ENCODE measurements at places on chromosomes 7 and 10.

GRCh38 chr7:92753614-92754013, 82.8 kb downstream of the CDK6 start:
- DNase-seq: no peak

DNA sequence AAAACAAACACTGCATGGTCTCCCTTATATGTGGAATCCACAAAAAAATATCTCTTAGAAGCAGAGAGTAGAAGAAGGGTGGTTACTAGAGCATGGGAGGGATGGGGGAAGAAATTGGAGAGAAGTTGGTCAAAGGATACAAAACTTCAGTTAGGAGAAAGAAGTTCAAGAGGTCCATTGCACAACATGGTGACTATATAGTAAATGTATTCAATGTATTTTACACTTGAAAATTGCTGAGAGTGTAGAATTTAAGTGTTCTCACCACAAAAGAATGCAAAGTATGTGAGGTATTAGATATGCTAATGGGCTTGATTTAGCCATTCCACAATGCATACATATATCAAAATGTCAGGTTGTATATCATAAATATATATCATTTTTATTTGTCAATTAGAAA, 232.0 kb upstream of the CELF2 start:
- DNase-seq: no peak

DNA sequence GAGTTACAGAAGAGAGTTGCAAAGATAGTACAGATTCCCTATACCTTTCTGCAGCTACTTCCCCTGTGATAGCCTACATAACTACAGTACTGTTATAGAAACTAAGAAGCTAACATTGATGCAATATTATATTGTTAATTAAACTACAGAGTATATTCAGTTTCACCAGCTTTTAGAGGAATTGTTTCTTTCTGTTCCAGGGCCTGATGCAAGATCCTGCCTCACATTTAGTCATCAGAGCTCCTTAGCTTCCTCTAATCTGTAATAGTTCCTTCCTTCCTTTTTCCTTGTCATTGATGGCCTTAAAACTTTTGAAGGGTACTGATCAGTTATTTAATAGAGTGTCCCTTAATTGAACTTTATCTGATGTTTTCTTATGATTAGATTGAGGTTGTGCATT, 56.8 kb downstream of the SDHAF3 start:
- no peak for DNase-seq

DNA sequence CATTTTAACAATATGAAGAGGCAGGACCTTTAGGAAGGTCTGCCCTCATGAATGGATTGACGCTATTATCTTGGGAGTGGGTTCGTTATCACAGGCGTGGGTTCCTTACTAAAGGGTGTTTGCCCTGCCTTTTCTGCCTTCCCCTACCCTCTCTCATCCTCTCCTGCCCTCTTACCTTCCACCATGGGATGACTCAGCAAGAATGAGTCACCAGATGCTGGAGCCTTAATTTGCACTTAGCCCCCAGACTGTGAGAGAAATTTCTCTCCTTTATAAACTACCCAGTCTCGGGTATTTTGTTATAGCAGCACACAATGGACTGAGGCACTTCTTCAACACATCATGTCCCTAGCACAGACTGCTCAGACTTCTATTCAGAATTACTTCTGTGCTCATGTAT, 31.4 kb upstream of the ZNF32 start:
- no peak for DNase-seq

DNA sequence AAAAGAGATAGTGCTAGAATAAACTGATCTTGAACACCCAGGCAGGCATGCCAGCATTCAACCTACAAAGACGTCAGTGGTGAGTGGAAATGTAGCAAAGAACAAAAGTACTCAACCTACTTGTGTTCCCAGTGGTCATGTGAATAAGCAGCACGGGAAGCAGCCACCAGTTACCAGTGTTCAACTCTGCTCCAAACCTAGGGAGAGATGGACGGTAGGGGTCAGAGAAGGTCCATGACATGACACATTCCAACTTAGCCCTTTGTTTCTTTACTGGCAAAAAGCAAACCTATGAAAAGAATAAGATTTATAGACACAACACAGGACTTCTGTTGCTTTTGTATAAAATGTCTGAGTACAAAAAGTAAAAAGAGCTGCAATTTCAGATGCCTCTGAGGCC, 511.4 kb downstream of the XPNPEP1 start:
- DNase-seq: no peak

GRCh38 chr10:53025172-53025711, 252.7 kb upstream of the MBL2 start:
- no peak for DNase-seq

- no peak for DNase-seq
Measured at GRCh38 chr7:77626586-77627308, 69.5 kb upstream of the RSBN1L start.

GRCh38 chr7:80807166-80807900, 111.5 kb downstream of the SEMA3C start:
- DNase-seq: no peak

DNA sequence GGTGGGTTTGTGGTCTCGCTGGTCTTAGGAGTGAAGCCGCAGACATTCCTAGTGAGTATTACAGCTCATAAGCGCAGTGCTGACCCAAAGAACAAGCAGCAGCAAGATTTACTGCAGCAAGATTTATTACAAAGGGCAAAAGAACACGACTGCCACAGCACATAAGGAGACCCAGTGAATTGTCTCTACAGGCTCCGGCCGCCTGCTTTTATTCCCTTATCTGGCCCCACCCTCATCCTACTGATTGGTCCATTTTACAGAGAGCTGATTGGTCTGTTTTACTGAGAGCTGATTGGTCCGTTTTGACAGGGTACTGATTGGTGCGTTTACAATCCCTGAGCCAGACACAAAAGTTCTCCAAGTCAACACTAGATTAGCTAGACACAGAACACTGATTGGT, 82.1 kb downstream of the VIPR2 start:
- DNase-seq: no peak

GRCh38 chr7:34131371-34131770, 226.0 kb downstream of the BMPER start:
- DNase-seq: no peak

- DNase-seq: no peak
Measured at GRCh38 chr7:152760854-152761748, 1.5 kb downstream of the ACTR3B start.

GRCh38 chr10:71476228-71477011, 79.7 kb downstream of the CDH23 start:
- DNase-seq: no peak

DNA sequence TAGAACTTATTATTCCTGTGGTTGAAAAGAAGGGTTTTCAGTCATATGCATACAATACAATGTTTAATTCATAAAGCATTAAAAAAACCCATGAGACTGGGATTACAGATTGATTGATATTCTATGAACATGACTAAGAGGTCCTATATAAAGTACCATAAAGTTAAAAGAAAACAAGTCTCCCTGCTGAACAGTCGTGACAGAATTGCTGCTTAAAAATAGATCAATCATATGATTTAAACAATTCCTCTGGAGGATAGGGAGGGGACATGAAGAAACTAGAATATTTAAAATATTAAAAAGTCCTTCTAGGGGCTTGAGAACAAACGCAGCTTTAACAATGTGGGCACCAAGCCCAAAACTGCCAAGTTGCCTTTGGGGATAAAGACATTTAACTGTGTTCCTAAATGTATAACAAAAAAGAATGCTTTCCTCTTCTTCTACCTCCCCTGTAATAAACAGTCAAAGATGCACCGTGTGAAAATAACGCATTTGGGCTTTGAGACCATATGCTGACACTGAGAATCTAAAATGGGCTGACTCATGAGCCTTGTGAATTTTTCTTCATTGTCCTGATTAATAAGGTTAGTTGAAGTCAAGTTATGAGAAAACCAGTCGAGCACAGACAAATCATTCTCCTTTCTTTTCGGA, 25.8 kb downstream of the TWIST1 start:
- no peak for DNase-seq

DNA sequence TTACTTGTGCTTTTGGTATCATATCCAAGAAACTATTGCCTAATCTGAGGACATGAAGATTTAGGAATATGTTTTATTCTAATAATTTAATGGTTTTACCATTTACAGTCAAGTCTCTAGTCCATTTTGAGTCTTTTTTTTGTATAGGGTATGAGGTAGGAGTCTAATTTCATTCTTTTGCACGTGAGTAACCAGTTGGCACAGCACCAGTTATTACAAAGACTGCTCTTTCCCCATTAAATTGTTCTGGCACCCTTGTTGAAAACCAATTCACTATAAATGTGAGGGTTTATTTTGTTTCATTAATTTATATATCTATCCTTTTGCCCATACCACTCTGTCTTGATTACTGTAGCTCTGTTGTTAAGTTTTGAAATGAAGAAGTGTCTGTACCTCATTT, 381.6 kb downstream of the SUGCT start:
- no peak for DNase-seq

- DNase-seq: no peak
Measured at GRCh38 chr7:138459413-138460175, 465 bp upstream of the TRIM24 start.

DNA sequence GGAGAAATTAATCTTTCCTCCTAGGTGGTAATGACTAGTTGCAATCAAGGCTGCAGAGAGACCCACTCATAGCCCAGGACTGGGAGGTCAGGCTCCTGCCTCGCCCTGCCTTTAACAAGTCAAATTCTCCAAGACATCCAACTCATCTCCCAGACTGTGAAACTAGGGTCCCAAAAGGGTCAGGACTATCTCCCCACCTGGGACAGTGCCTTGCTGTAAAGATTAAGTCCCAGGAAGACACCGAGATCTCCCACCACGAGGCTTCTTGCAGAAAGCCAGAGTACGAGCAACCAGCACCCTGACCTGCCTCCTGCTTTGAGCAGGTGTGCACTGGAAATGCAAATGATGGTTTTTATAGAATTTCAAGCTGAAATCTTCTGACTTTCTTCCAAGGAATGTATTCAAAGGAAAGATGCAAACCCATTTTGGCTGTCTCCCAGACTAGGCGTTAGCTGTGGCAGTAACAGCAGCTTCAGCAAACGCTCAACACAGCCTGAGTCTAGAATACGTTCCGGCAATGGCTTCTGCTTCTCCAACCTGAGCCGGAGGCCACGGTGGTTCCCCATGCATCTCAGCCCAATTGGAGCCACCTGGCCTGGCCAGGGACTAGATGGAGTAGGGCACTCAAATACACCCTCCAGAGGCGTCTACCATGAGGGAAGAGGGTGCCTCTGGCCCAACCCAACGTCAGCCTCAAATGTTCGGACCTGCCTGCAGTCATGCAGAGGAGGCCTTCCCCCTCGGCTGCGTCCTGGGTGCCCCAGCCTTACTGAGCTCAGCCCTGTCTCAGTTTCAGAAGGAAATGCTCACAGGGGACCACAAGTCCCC, 170.4 kb downstream of the PRKAG2 start:
- DNase-seq: no peak

DNA sequence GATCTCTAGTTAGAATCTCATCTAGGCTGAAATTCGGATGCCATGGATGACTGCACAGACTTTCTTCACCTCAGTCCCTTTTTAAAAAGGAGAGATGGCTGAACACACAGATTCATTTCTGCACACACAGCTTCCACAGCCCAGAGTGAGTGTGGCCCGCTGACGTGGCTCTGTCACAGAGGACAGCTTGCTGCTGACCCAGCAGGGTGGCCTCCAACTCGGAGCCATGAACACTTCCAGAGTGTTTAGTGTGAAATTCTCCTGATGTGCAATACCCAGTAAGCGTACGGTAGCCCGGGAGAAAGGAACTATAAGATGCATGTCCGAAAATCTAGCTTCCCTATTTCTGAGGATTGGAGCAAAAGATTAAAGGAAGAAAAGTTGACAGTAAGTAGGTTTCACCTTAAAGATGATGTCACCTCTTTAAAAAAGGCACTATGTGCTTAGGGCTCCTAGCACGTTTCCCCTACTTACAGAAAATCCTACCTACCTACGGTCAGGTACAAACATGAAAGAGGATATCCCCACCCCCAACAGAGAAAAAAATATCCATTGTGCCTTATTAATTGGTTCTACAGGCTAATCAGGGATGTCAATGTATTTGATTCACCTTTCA, 162.2 kb downstream of the RAPGEF5 start:
- DNase-seq: no peak

DNA sequence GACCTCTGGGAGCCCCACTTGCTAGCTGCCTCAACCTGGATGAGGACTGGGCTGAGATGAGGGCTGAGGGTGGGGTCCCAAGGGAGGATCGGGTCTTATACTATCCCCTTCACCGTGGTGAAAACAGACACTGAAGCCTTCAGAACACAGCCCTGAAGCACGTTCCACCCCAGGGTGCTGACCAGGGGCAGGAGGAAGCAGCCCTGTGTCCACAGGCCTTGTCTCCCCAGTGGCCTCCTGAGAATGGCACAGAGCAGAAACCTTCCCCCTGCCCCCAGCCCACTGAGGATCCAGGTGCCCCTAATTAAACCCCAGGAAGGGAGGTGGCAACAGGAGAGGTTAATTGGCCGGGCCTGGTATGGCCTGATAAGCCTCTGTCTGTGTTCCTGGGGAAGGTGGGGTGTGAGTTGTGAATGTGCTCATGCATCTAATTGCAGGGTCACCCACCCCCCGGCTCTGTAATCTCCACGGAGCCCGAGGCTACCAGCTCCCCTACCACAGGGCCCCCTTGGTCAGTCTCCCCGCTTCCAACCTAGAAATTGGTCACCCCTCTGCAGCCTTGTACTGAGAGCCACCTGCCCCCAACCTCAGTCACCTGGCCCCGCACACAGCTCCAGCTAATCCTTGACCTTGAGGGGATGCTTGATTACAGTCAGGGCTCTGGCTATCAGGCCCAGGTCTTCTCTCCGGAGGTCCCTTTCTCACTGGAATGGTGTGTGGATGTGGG, 159.0 kb upstream of the UNC5B start:
- DNase-seq: no peak

GRCh38 chr7:24871770-24872169, 108.2 kb downstream of the OSBPL3 start:
- no peak for DNase-seq

- peak; percentile 28 for DNase-seq
Measured at GRCh38 chr7:22726907-22727713, at the start of gene IL6. Gene IL6, plus strand, starts transcription at chr7:22727200. Its CDS starts 63 bp downstream, at chr7:22727263.

GRCh38 chr7:32283546-32283945, 206.6 kb downstream of the LSM5 start:
- DNase-seq: no peak

GRCh38 chr7:47148536-47149207, 433.2 kb downstream of the TNS3 start:
- no peak for DNase-seq

DNA sequence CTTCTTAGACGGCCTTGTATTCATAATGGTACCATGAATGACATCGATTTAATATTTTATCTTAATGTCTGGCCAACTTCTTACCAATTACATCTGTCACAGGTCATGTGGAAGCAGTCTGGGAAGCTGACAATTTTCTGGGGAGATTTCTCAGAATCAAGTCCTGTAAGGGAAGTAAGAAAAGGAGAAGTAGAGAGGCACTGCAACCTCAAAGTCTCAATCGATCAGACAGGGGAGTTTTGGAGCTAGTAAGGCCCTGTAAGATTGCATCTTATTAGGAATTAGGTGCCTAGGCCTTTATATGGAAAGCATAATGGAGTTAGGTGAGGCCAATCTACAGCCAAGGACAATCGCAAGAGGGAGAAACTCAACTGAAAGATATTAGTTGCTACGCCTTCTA, 694.6 kb upstream of the SORCS1 start:
- no peak for DNase-seq

DNA sequence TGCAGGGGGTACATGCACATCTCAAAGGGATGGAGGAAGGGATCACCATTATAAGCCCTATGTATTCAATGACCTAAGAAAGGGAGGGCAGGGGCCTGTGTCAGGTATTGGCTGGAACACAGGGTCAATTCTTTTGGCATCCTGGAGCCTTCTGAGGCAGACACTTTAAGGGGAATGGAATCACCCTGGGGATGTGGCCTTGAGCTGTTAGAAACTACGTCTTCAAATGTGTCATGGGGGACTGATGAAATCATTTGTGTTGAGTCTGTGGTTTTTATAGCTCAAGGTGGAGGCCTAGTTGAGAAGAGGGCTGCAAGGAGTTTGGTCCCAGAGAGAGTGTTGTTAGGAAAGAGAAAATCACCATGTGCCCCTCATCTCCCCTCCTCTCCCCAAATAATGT, 206.1 kb upstream of the CELF2 start:
- DNase-seq: no peak
